ENCODE measurements at places on chromosomes 1 and 21. TPM values are rescaled to one million over a fixed set of nuclear protein-coding genes. Genes with fewer than 3 reads are reported as not detected.
A peak's percentile ranks its signal among the peaks of the same experiment; 100 is the strongest.

Gene ITLN2
- 2.4 TPM for total RNA-seq

Gene DISP1
- 2.5 TPM for total RNA-seq

Gene NBPF3
- 16.2 TPM for total RNA-seq

DNA sequence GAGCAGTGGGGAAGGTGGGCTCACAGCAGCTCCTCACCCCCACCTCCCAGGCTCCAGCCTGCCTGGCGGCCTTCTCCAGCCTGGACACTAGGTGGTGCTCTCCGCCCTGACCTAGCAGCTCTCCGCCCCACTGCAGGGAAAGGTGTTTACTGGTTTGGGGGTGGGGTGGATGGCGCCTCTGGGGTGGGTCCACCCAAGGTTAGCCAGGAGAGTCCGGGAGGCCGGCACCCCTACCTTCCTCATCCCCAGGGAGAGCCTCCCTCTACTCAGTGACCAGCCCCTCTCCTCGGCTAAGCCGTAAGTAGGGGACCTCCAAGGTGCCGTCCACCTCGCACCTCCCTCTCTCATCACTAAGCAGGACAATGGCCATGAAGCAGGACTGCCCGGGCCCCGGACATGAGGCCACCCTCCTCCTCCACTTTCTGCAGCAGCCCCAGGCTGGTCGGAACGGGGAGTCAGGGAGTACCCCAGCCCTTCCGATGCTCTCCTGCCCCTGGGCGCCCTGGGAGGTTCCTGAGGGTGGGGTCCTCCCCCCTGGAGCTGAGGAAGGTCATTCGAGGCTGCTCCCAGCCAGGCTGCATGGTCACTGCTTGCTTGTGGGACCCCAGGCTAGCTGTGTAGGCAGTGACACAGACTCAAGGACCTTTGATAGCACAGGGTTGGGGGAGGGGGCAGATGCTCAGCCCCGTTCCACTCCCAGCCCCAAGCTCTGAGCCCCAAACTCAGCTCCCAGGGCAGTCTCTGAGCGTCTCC, 101.4 kb upstream of the VAMP3 start:
- DNase-seq: peak; percentile 89

DNA sequence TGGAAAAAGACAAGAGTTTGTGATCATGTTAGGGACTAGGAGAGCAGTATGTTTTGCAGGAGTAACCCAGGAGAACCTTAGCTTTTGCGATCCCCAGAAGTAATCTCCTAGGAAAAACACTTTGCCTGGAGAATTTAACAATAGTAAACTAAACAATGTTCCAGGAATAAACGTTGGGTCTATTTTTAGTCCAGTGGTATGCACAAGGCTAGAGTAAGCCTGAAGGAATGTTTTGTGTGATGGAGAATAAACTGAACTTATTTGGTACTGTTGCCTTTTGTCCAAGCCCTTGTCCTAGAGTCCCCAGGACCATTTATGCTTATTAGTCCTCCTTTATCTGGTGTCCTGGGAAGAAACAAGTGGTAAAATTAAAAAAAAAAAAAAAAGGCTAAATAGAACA, 28.7 kb upstream of the RGS5 start:
- DNase-seq: no peak

- peak; percentile 85 for DNase-seq
Observed at GRCh38 chr1:204288021-204288588, 71.6 kb downstream of the PLEKHA6 start.

DNA sequence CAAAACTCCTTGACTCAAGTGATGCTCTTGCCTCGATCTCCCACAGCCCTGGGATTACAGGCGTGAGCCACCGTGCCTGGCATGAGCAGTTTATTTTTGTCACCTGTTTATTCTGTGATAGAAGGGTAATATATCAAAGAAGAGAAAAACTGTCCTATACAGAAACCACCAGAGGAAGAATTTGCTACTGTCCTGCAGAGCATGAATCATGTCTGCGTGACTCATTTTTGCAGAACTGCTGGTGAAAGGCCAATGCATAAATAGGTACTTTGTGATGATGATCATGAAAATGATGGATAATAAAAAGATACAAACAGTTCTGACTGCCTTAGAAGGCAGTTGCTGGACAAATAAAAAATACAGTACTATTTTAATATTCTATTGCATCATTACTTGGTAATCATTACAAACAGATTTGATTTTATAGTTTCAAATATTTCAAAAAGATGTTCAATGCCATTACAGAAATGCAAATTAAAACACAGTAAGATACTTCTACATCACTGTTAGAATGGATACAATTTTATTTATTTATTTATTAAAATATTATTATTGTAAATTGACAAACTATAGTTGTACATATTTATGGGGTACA, 26.5 kb downstream of the RIPPLY3 start:
- no peak for DNase-seq

DNA sequence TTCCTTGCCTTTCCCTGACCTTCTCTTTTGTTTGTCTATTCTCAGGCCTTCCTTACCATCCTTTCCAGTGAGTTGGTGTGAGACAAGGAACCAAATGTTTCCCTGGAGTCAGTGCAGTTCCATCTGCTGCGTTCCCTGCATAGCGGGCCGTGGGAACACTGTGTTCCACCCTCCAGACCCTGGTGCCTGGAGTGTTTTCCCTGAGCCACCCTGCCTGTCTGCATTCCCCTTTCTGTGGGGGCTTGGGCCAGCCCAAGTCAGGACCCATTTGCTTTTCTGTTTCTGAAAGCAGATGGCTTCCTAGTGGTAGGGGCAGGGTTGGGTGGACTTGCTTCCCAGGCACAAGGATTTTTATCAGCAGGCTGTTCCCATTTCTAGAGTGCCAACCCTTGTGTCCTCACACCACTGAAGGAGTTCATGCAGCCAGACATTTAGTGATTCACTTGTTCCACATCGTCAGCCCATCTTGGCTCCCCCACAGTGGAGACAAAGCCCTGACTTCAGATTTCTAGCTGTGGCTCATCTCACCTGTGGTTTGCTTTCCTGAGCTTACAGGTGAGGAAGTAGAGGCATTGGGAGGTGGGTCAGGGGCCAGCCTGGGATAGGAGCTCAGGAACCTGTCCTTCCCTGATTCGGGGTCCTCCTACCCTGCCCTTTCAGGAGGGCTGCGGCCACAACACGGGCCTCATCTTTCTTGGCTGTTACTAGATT, 14.1 kb upstream of the MYOG start:
- no peak for DNase-seq

DNA sequence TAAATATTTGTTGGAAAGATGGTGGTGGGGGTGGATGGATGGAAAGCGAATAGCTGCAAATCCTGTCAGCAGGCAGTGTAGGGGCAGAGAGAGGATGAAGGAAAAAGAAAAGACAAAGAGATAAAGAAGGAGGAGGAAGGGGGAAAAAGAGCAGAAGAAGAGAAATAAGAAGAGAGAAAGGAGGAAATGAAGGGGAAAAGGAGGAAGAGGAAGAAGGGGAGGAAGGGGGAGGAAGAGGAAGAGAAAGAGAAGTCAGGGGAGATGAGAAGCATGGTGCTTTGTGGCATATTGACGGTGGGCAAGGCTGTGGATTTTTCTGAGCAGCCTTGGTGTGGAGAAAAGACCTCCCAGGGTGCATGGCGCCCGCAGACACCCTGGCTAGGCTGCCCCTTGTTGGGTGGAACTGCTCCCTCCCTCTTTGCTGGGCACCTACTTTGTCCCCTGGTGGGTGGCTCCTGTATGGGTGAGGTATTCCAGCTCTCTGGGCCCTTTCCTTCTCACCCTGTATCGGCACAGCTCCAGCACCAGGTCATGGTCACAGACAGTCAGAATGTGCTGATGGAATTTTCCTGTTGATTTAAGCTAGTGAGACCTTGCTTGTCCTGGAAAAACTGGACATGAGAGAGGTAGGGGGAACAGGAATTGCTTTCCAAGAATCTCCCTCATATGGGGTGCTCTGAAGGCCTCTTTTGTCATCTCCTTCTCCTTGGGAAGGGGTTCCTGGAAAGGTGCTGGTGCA, 45.7 kb upstream of the TLR5 start:
- DNase-seq: no peak

DNA sequence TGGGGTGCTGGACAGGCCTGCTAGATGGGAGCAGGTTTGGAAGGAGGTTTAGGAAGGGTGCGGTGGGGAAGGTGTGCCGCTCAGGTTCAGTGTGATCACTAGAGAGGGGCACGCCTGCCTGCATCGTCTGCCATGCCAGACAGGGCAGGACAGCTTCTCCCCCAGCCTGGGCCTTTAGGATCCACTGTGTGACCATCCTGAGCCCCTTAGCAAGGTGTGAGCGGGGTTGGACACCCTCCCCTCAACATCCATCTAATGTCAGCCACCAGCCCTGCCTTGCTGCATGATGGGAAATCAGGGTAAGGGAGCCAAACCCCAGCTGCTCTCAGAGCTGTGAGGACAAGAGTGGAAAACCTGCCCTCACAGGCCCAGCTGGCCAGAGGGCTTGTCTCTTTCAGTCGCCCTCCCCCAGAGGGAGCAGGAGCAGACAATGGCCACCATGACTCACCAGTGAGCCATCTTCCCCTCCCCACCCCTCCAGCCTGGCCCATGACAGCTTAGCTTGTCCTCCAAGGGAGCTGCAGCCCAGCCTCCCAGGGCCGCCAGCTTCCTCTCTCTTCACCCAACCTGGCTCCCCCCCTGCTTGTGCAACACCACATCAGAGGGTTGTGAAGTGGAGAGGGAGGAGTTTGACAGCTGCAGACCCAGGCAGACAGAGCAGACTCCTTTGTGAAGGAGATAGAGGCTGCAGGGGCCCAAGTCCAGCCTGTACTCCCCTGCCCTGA, 37.0 kb downstream of the NUAK2 start:
- DNase-seq: peak; percentile 97
